Activated CD4-positive, alpha-beta memory T cell treated with anti-CD3 and anti-CD28 coated beads, Interleukin-2, amount 10 ng/mL, durations not matched to agents 7 days and 5 days (primary cell): ENCODE measurements at places on chromosomes 13 and 19. TPM values are rescaled to one million over a fixed set of nuclear protein-coding genes. Genes with fewer than 3 reads are reported as not detected.

- no peak for DNase-seq
These were observed 173.8 kb upstream of the SOX1 start for GRCh38 chr13:111893071-111893606.

DNA sequence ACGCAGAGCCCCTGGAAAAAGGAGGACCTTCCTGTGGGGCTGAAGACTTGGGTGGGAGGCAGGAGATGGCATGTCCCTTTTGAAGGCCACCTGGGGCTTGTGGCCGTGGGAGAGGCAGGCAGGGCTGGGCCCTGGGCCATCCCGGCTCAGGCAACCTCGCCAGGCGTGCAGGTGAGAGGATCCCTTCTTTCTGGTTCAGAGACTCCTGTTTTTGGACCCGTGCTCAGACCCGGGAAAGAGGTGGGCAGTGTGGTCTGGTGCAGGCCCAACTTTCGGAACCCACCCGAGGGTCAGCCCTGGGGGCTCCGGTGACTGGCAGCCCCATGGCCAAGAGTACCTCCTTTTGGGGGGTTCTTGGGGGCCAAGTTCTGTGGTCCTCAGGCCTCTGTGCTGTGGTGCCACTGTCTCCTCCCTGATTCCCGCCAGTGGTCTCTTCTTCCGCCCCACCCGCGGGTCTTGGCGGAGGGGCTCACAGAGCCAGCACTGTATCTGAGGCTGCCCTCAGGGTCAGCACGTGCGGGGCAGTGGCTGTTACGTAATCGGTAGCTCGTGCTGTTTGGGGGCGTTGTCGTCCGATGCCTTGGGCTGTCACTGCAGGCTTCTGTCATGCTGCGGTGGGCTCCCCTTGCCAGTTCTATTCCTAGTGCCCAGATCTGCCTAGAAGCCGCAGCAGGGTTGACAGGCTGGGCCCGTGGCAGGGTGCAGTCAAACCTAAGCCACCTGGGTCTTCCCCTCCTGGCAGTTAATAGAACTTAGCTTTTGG lies 42.7 kb downstream of the KDM4B start:
- DNase-seq, result no peak

GRCh38 chr19:29320618-29321017 lies 107.7 kb upstream of the UQCRFS1 start:
- no peak for DNase-seq

GRCh38 chr19:56637976-56638555 lies 4.9 kb upstream of the SMIM17 start:
- DNase-seq, result peak; percentile 54

DNA sequence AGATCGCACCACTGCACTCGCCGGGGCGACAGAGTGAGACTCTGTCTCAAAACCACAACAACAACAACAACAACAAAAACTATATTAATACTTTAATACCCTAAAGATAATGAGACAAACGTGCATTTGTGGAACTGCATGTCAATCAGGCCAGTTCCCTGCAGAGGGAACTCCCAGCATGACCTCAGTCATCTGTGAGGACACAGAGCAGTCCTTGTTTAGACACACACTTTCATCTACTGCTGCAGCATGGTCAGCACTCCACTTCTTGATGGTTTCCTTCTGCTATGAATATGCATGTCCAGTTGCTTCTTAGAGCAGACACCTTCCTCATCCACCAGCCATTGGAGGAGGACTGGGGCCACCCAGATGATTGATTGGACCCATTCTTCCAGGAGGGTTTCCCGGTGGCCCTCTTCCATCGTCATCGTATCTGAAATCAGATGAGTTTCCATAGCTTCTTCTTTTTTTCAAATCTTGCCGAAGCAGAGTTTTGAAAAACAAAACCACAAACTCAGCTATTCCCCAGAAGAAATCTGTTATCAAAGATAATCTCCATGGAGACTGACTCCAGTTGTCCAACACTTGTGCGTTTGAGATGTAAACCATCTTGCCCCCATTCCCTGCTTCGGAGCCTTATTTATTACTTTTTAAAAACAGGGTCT lies 26.5 kb downstream of the ZNF607 start:
- no peak for DNase-seq

DNA sequence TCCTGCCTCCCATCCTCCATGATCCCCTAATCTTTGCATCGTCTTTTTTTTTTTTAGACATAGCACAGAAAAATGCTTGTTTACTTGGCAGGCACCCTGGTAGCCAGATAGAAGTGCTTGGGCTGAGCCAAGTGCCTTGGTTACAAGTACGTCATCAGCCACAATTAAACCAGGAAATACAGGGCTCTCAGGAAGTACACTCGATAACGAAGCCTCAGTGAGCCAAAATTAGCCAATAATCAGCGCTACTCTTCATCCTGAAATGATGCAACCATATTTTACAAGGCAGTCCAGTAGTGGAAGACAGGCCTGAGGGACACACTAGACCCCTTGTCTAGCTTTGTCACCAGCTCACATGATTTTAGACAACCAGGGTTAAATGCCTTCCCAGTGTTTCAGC lies 194.0 kb upstream of the NBEA start:
- no peak for DNase-seq

GRCh38 chr19:52990759-52991418 lies 22.8 kb upstream of the ERVV-1 start:
- DNase-seq, result no peak

The LATS2 gene
- 11.8 TPM for total RNA-seq

- DNase-seq, result peak; percentile 79
These were observed 61.4 kb upstream of the NFIC start for GRCh38 chr19:3304871-3305423.

GRCh38 chr13:98206946-98207345 lies 29.9 kb upstream of the RNF113B start:
- DNase-seq, result no peak

The CAPN12 gene
- total RNA-seq, result 22.9 TPM

GRCh38 chr19:48111280-48111679 lies 663 bp upstream of the PLA2G4C start:
- DNase-seq, result no peak

DNA sequence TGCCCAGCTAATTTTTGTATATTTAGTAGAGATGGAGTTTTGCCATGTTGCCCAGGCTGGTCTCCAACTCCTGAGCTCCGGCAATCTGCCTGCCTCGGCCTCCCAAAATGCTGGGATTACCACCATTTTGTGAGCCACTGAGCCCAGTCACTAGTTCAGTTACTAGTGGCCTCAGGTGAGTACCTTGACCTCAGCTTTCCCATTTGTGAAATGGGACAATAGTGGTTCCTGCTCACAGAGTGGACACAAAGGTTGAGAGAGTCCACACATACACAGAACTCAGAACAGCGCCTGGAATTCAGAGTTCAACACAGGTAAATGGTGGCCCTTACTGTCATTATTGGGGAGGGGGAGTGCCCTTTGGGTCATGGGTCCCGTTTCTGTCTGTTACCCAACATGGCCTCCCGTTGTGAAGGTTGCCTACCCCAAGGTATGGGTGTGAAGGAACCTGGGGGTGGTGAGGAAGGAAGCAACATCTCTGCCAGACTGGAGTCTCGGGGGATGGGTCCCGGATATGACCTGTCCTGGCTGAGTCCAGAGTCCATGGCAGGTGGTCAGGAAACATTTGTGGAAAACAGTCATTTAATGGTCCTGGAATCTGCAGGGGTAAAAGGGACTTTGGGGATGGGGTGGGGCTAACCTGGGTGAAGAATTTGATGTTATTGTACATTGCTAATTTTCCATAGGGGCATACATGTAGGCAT lies 11.7 kb upstream of the IRGC start:
- no peak for DNase-seq

- DNase-seq, result no peak
These were observed 45.3 kb downstream of the LRCH1 start for GRCh38 chr13:46598140-46598819.

GRCh38 chr13:42215578-42216421 lies 56.2 kb upstream of the AKAP11 start:
- DNase-seq, result peak; percentile 33

The TRIM28 gene
- total RNA-seq, result 345 TPM

The GFY gene
- total RNA-seq, result not detected

DNA sequence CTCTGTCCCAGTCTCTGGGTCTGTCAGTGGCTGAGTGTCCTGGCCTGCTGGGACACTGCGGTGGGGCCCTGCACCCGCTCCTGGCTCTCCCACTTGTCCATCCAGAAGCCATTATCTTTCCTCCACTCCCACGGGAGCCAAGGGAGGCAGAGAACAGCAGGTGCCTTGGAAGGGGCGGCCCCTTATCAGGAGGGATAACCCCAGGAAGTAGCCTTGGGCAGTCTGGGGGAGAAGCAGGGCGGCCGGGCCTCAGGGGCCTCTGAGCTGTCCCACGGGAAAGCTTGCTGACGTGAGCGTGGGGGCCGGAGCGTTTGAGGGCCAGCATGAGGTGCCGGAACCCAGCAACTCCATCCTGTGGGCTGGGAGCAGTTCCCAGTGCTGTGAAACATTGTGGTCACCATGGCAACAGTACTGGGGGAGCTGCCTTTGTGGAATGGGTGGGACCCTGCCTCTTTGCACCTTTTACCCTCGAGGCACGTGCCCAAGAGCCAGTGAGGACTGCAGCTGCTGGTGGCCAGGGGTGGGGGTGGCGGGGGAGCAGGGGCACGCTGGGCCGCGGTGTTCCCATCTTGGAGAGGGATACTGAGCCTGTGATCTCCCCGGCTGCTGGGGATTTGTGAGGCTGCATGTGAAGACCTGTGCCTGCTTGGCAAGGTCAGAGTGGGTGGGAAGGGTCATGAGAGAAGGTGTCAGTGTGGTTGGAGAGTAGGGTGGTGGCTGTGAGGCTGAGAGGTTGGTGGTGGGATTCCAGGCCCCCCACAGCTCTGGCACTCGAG lies 20.9 kb downstream of the KLHL26 start:
- DNase-seq, result no peak

The WDR87 gene
- total RNA-seq, result not detected

DNA sequence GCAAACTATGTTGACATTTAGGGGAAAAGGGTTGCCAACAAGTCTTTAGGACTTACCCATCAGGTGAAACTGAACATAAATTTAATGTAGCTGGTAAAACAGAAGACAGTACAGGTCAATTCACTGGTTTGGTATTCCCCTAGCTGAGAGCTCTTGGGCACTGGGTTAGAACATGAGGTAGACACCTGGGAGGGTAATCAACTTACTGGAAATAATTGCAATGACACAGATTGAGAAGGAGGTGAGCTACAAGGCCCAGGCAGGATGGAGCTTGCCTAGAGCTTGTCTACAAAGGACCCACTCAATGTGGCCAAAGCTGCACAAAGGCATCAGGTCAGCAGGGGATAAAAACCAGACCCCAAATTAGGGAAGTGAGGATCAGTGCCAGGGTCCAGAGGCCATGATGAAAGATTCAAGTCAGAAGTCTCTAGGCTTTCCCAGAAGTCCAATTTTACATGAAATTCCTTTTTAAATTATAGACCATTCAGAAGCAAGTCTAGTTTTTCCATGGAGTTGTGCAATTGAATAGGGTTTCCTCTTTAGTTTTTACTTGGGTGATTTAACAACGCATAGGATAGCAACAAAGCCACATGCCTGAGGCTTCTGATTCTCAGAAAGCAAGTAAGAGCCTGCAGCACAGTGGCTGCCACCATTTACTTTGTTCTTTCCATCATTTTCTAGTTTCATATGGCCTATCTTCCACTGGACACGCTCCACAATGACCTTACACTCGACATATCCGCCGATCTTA lies 194.0 kb downstream of the NDFIP2 start:
- DNase-seq, result no peak

DNA sequence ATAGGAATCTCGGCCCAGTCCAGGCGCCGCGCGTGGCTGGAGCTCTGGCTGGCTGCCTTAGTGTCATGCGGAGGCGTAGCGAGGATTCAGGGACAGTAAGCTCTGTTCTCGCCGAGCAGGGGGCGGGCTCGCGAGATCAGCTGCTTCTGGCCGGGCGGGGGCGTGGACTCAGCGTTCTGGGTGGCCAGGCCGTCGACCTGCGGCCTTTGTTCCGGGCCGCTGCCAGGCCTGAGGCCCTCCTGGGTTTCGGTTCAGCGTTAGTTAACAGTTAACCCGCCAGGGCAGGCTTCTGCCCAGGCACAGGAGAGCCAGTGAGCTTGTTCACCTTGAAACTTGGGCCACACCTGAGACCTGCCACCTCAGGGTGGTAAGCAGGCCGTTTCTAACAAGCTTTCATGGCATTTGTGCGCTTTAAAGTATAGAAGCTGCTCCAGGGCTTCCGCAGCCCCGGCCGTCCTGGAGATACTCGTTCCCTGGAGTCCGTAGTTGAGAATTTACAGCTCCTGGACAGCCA lies 332.2 kb upstream of the SGCG start:
- no peak for DNase-seq

DNA sequence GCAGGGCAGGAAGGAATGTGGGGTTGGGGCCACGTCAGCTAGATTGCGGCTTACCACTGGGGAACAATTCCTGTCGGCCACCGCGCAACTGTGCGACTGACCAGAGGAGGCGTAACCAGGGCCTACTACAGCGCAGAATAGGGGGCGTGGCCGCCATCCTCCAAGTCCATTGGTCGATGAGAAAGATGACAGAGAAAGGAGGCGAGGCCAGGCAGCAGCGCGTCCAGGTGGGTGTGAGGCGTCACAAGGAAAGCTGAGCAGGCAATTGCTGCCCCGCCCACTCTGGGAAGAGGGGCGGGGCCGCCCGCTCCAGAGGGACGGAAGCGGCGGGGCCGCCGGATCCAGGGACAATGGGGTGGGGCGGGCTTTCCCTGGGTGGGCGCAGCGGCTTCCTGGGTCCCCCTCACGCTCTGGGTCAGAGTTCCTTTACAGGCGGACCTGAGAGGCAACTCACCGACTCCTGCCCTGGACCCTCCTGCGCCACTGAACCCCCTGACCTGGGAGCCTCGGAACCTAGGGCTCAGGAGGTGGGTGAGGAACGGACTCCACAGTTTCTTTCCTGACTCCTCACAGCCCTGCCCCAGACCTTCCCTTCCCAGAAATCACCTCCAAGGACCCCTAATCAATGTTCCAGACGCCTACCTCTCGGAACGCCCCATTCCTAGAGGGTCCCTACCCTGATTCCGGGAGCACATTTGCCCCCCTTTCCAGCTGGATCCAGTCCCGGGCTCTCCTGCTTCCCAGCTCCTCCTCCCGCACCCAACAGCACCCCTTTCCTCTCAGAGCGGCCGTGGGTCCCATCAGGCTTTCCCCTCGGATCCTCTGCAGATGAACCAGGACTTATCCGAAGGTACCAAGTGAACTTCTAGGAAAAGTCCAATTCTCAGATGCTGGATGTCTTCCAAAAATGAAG lies 101.5 kb upstream of the ZNF492 start:
- DNase-seq, result no peak

The EPSTI1 gene
- total RNA-seq, result 135 TPM

- DNase-seq, result no peak
These were observed 35.4 kb downstream of the LHFPL6 start for GRCh38 chr13:39567569-39567968.

The RNF225 gene
- not detected for total RNA-seq
